ENCODE measurements at places on chromosomes 2 and 18.
A peak's percentile ranks its signal among the peaks of the same experiment; 100 is the strongest.

DNA sequence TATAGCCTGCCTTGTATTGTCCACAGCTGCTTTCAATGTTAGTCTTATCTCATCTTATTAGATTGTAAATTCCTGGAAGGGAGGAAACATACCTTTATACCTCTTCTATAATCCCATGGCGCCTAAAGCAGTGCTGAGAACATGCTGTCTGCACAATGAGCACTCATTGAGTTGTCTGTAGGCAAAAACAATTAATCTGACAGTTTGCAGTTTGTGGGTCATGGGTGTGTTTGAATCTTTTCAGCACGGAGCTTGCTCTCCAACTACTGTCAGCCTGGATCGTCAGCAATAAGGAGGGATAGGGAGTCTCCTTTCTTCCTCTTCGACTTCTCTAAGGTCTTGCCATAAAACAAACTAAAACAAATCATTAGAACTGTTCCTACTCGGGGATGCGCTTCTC, 26.5 kb upstream of the GREB1L start:
- no peak for DNase-seq

DNA sequence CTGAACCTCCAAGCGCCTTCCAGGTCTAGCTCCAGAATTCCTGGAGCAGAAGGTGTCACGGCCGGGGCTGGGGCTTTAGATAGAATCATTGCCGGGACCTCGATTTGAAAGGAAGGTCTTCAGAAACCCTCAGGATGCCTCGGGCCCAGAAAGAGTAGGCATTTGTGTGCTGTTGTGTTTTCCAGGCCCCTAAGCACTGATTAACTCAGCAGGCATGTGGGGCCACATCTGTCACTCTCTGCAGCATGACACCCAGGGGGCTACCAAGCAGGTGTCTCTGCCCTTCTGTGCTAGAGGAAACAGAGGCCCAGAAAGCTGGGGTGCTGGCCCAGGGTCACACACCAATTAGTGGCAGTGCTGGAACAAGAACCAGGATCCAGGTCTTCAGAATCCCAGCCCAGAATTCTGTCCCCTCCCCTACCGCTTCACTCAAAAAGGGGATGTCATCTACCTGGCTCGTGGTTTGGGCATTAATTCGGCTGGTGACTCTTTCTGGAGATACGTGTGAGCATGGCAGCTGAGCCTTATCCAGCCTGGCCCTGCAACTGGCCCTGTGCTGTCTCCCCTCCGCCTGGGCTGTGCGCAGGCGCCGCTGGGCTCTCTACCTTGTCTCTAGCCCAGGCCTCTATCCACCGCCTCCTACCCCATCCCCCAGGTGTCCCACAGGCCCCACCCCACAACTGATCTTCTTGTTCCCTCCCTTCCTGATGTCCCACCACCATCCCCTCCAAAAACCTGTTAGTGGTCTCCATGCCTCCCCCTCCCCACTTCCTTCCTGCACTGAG, 245.4 kb downstream of the ATAD2B start:
- DNase-seq = no peak

DNA sequence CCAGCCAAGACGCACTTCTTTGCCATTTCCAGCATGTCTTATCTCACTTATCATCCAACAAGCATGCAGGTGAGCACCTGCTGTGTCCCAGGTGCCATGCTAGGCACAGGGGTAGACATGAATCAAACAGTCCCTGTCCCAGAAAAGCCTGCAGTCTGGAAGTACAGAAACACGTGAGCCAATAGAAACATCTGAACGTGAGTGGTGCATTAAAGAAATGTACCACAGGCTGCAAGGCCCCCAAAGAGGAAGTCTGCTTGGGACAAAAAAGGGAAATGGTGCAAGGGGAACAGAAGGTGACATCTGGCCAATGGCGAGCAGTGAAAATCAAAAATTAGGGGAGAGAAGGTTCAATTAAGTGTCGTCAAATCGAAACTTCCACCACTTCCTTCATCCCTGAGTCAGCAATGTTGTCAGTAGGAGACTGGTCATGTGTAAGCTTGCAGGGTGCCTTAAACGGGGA, 17.6 kb upstream of the TMEM247 start:
- no peak for DNase-seq

GRCh38 chr2:121147766-121148165, 137.2 kb downstream of the TFCP2L1 start:
- no peak for DNase-seq

DNA sequence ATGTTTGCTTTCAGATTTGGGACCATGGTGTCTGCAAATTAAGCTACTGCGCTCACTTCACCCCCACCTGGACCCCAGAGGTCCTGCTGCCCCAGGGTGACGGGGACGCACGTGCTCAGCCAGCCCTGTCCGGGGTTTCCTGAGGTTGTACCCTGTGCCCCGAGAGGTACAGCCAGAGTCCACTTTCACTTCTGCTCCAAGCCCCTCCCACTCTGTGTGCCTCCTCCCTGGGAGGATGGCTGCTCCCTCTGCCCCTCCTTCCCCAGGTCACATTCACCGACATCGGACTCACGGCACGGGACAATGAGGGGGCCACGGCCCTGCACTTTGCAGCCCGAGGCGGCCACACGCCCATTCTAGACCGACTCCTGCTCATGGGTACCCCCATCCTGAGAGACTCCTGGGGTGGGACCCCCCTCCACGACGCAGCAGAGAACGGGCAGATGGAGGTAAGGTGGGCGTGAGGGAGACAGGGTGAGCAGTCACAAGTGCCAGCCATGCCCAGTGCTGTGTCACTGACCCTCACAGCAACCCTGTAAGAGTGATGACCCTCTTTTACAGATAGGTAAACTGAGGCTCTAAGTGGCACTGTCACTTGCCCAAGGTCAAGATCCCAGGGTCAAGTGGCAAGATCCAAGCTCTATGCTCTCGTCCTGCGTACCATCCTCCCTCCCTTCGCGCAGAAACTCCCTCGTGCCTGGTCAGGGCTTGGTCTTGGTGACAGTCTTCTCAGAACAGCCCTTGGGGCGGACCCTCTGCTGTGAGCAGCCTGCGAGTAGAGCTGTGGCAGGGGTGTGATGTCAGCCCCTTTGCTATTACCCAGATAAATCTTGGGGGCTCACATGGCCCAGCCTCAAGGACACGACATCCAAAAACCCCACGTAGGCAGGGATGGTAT, 7.6 kb downstream of the ESPNL start:
- DNase-seq = no peak

GRCh38 chr2:198297350-198297749, 493.0 kb downstream of the PLCL1 start:
- no peak for DNase-seq

DNA sequence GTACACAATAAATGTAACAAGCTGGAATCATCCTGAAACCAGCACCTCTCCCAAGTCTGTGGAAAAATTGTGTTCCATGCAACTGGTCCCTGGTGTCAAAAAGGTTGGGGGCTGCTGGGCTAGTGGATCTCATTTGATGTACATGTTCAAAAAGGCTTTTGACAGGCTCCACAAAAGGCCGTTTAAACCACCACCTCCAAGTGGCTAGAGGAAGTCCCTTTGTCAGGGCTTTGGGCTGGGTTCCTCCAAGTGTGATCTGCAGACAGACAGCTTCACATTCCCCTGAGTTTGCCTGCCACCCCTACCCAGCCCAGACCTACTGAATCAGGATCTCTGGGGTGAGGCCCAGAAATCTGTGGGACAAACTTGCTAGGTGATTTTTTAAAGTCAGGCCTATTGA, 84.7 kb downstream of the TGFA start:
- no peak for DNase-seq

- no peak for DNase-seq
Observed at GRCh38 chr18:10051877-10052631, 138.2 kb downstream of the VAPA start.

GRCh38 chr18:35241448-35241804, 592 bp downstream of the ZNF397 start:
- DNase-seq = no peak

- DNase-seq = no peak
Observed at GRCh38 chr2:54371460-54372065, 84.6 kb upstream of the SPTBN1 start.

DNA sequence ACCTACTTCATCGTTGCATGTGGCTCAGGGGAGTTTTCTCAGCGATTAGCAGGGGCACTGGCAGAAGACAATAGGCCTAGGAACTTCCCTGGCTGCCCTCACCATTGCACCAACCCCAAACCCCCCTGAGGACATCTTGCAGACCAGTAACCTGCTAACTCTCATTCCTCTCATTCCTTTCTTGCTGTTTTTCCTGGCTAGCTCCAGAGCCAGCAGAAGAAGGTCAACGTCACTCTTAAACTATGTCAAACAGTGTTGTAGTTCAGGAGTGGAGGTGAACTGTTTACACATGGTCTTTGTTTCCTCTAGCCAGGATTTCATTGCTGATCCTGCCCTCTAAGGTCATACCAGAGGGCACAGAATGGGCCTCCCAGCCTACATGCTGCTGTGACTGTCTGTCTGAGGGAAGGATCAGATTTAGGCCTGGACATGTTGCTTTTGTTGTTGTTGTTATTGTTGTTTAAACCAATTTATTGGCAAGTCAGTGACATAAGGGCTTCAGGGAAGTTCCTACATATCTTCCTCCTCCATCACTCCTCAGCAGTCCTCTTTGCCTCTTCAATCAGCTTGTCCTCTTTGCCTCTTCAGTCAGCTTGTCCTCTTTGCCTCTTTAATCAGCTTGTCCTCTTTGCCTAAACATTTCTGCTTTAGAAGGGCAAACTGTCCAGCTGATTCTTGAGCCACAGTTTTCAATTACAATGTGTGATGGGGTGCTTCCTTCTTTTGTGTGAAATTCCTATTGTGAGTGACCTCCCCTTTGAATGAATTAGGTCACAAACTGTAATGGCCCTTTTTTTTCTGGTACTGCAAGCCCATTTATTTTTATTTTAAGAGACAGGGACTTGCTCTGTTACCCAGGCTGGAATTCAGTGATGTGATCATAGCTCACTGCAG, 471.9 kb upstream of the TNP1 start:
- no peak for DNase-seq

DNA sequence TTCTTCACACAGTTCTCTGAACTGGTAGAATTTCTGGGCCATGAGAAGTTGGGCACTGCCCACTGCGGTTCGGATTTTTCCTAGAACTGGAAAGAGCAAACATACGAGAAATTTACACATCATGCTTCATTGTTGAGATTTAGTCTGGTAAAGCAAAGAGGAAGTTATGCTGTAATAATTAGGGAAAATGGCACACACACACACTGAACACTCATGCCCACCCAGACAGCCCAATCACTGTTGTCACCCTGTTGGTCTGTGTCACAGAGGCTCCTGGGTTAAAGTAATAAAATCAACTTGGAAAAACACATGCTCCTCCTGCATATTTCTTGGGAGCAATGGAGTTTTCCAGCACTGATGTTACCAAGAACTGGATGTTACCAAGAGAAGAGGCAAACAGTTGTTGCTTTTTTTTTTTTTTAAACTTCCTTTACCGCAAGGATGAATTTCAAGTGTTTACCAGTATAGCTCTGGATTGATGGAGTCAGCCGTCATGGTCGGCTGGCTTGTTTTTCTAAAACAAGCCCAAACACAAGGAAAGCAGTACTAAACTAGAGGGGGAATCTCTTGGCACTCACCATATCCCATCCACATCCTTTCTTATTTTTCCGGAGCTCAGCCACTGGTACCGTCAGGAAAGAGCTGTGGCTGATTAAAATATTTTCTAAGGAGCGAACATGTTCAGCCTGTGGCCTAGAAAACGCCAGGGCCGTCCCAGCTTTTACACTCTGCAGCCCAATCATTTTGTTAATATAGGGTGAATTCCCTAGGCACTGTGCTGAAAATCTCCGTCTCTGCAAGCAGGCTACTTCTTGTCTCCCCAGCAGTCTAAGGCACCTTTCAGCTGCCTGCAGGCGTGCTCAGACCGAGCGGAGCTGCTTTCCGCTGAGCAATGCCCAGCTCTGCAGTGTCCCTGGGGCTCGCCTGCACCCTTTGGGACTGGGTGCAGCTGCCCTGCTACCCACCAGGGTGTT, 58.9 kb downstream of the TGIF1 start:
- DNase-seq = no peak

GRCh38 chr18:45503990-45504389, 111.3 kb upstream of the SLC14A2 start:
- DNase-seq = no peak

DNA sequence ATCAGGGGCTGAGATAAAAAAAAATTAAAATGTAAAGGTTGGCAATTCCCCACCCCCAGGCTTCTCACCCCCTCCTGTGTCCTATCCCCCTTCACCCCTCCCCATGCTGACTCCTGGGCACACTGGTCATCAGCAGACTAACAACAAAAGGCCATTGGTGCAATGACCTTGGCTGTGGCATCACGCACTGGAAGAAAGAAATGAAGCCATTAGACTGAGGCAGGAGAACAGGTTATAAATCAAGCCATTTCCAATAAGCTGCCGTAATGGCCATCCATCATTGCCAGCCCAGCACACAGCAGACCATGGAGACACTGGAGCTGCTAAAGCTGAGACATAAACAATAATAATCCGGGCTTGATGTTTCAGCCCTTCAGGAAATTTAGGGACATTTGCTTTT, 342.4 kb upstream of the ETAA1 start:
- no peak for DNase-seq

GRCh38 chr18:61426492-61427053, 93.3 kb downstream of the CDH20 start:
- DNase-seq = no peak

DNA sequence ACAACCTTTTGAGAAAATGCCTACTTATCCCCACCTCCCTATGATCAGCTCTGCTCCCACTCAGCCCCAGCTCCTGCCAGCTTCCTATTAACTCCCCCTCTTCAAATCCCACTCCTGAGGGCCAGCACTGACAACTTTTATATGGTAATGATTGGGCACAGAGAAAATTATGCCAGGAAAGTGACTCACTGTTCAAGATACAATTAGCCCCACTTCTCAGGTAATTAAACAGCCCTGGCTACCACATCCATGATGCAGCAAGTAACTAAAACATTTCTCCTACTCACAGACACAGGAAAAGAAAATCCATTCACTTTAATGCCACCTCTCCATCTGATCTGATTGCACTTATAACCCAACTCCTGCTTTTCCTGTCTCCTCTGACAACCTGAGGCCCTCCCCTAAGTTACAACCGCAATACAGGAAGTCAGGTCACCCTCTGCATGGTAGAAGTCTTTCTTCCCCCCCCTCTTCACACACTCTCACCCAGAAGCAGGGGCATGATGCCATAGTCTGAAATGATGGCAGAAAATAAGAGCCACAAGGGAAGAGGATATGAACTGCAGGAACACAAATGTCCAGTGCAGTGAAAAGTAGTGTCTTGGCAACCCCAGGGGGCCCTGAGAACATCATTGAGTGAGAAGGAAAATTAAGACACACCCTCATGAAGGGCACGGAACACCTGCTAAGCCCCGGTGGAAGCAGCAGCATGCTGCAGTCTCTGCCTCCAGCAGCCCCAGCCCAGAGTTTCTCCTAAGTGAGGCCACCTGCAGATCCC, 54.4 kb downstream of the STK39 start:
- peak; percentile 71 for DNase-seq

DNA sequence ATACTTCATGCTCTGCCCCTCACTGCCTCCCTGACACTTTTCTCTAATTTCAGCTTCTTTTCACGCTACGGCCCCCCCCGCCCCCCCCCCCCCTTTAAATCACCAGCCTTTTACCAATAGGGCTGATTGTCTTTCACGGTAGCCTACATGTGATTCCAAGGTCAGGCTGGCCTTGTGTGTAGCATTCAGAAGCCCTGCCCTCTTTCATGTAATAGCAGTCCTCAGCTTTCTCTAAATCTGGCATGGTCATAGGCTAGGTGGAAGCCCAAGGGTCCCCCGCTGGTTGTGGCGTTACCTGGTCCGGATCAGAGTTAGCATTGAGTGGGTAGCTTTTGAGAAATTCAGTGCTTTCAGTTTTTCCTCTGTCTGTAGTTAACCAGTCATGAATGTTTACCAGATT, 281.8 kb downstream of the ALPK2 start:
- no peak for DNase-seq

GRCh38 chr2:107018366-107018765, 132.4 kb upstream of the ST6GAL2 start:
- DNase-seq = no peak

- no peak for DNase-seq
Observed at GRCh38 chr18:4260107-4260506, 195.0 kb downstream of the DLGAP1 start.
